ENCODE measurements at places on chromosomes 6 and 20.

- peak; percentile 71 for DNase-seq
Measured at GRCh38 chr6:31597006-31597405, 4.2 kb upstream of the NCR3 start.

DNA sequence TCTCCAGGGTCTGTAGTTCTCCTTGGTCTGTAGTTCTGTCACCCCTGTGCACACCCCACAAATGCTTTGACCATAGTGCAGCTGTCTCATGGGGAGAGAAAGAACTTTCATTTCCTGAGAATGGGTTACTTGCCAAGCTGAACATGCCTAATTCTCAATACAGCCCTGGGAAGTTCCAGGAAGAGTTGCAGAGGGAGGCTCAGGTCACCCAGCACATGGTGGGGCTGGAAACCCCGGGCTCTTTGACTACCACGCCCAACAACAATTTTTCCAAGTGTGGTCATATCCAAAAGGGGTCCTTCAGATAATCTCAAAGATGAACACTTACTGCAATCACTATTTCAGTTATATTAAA is 2.2 kb upstream of the PTPRA start:
- peak; percentile 18 for DNase-seq

DNA sequence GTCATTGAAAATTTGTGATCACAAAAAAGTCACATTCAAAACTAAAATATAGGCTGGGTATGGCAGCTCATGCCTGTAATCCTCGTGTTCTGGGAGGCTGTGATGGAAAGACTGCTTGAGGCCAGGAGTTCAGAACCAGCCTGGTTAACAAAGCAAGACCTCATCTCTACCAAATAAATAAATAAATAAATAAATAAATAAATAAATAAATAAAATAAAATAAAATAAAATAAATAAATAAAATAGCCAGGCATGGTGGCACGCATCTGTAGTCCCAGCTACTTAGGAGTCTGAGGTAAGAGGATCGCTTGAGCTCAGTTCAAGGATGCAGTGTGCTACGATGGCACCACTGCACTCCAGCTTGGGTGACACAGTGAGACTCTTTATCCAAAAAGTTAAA is 343.1 kb upstream of the RUNX2 start:
- no peak for DNase-seq

GRCh38 chr6:160180706-160181105 is 59.1 kb downstream of the SLC22A1 start:
- no peak for DNase-seq

DNA sequence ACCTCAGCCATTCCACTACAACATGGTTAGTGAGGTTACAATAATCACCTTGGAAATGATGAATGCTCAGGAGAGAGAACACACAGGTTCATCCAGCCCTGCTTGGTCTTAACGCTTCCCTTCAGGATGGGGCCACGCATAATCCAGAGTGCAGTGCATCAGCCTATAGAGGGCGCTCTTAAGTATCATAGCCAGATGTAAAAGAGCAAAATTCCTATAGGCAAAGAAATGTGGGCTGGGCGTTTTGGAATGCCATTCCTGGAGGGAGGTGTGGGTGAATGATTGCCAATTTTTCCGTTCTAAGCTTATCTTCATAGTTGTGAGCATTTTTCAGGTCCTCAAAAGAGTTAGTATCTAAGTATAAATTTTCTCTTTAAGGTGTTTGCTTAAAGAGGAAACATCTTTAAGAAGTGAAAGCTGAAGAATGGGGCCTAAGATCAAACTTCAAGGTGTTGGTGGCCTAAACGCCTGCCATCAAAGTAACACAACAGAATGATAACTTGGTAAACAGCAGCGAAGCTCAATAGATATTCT is 1.8 kb downstream of the RIPOR2 start:
- DNase-seq = peak; percentile 43

GRCh38 chr20:48329031-48329615 is 498.7 kb downstream of the PREX1 start:
- DNase-seq = no peak

DNA sequence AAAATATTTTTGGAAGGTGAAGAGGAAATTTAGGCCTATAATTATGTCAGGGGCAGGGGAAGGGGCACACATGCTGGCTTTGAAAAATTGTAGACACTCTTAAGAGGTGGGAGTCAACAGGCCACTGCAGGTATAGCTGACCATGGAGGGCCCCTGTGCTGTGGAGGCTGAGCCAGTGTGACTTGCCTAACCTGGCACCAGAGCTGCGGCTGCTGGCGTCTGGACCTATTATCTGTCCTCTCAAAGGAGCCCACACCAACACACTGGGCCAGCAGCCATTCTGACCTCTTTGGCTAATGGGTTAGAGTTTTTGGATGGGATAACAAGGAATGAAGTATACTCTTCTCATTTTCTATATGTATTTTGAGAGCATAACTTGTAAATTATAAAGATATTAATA is 4.5 kb downstream of the GID8 start:
- no peak for DNase-seq

GRCh38 chr6:52186480-52186879 is 305 bp downstream of the IL17A start:
- no peak for DNase-seq
